Mesendoderm (in vitro differentiated cells): ENCODE measurements at places on chromosomes 2 and 18.

GRCh38 chr2:114089636-114090319, 199.9 kb downstream of the ACTR3 start:
- peak; percentile 35 for DNase-seq

- DNase-seq: no peak
Observed at GRCh38 chr2:73902284-73902683, 9.5 kb downstream of the ACTG2 start.

GRCh38 chr2:210263841-210264240, 38.6 kb upstream of the ACADL start:
- DNase-seq: no peak

GRCh38 chr18:5146093-5146492, 51.0 kb downstream of the AKAIN1 start:
- no peak for DNase-seq

GRCh38 chr2:51231071-51231470, 199.1 kb upstream of the NRXN1 start:
- no peak for DNase-seq

DNA sequence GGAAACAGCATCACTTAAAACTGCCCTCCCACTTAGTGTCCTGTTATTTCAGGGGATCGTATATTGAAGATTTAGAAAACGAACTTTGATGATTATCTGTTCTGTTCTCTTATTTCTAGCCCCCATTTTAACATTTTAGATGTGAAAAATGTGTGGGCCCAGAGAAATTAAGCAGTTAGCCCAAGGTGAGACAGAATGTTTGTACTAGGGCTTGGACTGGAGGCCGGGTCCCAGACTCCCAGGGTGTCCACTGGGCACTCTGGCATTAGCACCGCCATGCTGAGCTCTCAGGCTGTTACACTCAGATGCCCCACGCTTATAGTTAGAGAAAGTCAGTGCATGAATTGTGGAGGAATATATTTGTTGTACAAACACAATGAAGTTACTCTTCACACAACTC, 5.5 kb upstream of the RAX start:
- DNase-seq: no peak

GRCh38 chr2:199503148-199503547, 45.4 kb upstream of the SATB2 start:
- DNase-seq: no peak

DNA sequence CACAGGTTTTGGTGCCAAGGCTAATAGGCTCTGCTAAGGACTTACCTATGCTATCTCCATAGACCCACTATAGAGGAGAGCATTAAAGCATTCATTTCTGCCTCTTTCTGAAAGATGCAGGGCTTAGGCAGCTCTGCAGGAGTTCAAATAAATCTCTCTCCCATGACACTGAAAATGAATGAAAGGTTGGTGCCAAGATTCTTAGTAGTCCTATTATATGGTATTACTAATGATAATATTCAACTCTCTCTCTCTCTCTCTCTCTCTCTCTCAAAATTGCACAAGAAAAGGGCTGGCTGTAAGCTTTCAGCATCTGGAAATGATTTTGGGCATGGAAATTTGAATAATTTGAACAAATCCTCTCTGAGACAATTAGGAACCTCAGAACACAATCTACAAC, 433.7 kb downstream of the MBD2 start:
- no peak for DNase-seq

DNA sequence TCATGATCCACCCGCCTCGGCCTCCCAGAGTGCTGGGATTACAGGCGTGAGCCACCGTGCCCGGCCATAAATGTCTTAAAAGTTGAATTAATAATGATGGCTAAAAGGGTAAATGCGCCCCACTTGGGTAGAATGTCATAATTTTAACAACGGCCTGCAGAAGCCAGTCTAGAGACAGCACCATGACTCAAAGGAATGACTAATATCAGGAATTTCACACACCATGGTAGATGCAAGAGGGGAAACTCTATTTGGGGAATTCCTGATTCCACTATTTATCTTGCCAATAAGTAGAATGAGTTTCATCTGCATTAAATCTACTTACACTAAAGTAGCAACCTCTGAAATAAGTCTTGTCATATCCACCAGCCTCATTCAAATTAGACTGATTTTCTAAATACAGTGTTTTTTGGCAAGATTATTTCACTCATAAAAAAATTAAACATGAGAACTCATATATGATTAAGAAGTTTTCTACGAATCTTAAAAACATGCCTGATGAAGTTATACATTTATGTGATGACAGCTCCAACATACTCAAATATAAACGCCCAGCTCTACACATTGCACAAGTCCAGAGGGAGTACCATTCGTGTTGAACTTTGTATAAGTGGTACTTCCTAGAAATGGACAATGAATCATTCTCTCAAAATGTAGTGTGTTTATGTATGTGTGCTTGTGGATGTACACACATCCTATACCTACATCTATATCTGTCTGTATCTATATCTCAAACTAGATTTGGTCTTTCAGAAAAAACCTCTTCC, 309.7 kb downstream of the IRS1 start:
- peak; percentile 45 for DNase-seq

GRCh38 chr2:222293660-222294630, 4.9 kb downstream of the PAX3 start:
- DNase-seq: peak; percentile 42

GRCh38 chr18:25164848-25165811, 186.8 kb downstream of the ZNF521 start:
- DNase-seq: no peak

- DNase-seq: peak; percentile 100
Observed at GRCh38 chr2:55050100-55050994, at the start of gene RTN4. TSS of gene RTN4 (minus strand) at chr2:55050451. CDS start at chr2:55050300, 151 bp downstream.

GRCh38 chr2:76679025-76679396, 843.2 kb downstream of the LRRTM4 start:
- DNase-seq: no peak

GRCh38 chr2:41445865-41446264, 602.0 kb upstream of the PKDCC start:
- DNase-seq: no peak
